ENCODE measurements at places on chromosomes 16 and 17.

DNA sequence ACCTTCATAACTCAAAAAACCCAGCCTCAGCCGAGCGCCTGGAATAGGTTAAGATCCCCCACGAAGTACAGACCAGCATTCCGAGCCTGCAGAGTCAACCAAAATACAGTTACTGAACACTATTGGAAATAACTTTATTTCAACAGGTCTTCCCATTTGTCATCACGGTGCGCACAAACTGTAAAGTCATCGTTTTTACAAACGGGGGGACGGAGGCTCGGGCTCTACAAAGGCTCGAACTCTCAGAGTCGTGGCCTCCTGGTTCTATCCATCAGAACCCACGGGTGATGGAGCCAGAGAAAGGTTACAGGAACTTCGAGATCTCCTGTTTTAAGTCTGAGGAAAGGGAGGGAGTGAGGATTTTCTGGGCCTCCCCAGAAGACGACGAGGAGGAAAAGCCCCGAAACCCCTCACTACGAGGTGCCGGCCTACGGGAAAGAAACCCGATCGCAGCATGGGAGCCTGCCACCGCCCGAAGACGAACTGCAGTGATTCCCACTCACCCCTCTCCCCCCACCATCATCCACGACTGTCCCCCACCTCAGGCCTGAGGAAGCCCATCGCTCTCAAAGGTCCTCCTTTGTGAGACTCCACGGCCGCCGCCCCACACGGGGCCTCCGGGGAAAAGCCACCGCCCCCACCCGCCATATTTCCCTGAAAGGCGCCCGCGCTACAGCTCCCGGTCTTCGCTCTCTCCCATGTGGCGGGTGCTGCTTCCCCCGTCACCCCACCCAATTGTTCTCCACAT is 917 bp downstream of the YWHAE start:
- DNase-seq, result peak; percentile 47

GRCh38 chr16:12600536-12601256 is 203.0 kb downstream of the CPPED1 start:
- DNase-seq, result no peak

DNA sequence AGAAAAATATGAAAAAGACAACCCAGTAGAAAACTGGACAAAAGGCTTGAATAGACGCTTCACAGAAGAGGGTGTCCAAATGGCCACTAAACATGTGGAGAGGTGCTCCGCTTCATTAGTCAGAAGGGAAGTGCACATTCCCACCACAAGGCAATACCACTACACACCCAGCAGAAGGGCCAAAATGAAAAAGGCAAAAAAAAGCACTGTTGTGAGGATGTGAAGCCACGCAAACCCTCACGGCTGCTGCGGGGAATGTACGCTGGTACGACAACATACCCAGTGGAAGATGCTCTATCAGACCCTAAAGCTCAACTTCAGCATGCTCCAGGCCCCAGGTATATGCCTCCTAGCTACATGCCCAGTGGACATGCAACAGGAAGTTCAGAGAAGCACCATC is 17.0 kb downstream of the PIK3R5 start:
- no peak for DNase-seq

DNA sequence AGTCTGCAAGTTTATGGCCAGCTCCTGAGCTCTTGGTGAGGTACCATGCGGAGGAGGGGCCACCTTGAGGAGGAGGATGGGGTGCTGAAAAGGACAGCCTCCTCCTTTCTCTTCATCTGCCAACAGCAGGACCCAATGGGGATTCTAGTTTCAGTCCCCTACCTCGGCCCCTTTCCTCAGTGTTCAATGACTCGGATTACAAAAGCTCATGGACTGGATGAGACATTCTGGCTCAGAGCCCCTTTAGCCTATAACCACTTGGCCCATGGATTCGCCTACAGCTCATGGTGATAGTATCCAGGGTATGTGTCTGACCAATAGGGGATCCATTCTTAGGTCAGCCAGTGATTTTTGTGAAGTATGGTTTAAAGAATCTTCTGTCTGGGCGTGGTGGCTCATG is 8.5 kb upstream of the PIK3R6 start:
- peak; percentile 42 for DNase-seq

DNA sequence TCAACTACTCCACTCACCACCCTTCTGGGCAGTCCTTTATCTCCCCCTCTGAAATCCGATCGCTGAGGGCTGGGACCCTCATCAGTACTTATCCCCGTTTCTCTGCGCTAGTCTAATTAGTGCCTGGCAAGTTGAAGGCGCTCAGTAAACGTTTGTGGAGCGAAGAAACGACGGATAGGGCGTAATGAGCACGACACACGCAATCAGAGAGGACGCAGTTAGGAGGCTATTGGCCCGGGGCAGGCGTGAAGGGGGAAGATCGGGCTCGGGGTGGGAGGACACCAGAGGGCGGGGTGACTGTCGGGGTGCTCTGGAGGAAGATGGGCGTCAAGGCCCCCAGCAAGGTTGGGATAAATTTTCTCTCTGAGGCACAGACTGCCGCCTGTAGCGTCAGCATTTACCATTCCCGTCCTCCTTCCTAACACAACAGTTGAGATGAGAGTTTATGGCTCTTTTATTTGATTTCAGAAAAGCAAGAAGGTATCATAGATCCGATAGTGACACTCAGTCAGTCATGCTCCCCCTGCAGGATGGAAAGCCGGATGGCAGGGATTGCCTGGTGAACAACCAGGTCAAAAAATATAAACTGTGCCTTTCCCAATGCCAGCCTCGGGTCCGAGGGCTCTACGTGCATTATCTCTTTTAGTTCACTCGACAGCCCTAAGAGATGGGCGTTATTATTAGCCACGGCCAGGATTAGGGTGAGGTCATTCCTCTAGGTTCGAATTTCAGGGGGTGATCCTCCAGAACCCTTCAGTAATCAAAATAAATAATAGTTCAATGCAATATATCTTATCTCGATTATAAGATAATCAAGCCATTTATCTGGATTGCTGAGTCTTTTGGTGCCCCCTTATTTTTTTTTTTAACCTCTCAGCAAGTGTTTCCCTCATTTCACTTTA is 9.5 kb upstream of the ARL4D start:
- DNase-seq, result peak; percentile 92

DNA sequence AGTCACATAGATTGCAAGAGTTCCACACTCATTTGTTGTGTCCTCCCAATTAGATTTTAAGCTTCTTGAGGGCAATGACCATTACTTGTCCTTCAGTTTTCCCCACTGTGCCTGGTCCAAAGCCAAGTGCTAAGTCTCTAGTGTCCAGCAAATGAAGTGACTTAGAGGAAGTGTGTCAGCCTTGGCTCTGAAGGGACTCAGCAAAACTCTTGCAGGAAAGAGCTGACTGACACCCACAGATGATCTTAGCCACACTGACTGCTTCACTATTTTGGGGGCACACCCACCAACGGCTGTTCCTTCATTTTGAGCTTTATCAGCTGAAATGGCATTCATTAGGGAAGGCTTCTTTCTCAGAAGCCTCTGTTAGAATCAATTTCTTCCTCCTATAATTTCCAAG is 358.1 kb downstream of the UTP18 start:
- no peak for DNase-seq

DNA sequence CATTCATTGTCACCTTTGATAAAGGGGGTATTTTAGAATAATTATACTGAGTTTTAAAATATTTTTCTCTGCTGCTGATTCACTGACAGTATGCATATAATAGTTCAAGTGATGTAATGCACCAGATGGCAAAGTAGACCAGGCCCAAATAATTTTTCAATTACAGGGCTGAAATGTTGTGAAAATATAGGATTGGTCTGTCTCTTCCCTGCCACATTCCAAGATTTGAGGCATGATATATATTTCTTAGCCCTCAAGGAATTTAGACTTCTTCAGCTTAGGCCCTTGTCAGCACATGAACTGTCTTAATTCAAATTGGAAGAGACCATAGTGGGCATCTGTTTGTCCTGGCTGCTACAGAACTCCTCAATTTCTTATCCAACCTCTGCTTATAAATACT is 39.2 kb upstream of the SLC12A3 start:
- DNase-seq, result no peak

DNA sequence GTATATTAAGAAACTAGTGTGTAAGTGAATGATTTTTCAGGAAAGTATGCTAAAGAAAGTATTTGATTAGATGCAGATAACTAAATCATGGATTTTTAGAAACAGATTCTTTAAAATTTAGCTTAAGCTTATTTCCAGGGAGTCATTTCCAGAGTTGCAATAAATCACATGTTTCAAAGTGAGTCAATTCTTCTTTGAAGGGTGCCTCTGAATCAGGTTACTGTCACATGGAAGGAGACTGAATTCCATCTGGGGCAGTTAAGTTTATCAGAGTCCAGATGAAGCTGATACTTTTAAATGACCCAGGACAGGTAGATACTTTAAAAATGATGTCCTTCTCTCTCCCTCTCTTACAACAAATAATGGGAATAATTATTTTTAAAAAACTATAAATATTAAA is 5.0 kb downstream of the MFSD11 start:
- peak; percentile 44 for DNase-seq

DNA sequence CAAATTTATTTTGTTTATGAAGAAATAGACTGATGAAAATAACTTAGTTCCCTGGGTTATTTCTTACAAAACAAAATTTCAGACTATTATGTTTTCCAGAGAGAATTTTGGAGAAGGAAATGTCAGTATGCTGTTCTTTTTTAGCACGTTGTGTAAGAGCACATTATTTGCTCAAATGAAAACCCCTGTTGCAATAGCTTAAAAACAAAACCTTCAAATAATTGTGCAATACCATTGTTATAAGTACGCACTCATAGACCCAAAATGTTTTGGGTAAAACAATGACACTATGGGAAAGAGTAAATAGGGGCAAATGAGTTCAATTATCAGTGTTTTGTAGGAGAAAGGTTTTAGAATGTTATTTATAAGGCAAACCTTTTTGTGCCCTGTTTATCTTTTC is 18.2 kb downstream of the VMP1 start:
- DNase-seq, result peak; percentile 61

- peak; percentile 52 for DNase-seq
These were observed 106.7 kb downstream of the CMIP start for GRCh38 chr16:81551151-81551808.

DNA sequence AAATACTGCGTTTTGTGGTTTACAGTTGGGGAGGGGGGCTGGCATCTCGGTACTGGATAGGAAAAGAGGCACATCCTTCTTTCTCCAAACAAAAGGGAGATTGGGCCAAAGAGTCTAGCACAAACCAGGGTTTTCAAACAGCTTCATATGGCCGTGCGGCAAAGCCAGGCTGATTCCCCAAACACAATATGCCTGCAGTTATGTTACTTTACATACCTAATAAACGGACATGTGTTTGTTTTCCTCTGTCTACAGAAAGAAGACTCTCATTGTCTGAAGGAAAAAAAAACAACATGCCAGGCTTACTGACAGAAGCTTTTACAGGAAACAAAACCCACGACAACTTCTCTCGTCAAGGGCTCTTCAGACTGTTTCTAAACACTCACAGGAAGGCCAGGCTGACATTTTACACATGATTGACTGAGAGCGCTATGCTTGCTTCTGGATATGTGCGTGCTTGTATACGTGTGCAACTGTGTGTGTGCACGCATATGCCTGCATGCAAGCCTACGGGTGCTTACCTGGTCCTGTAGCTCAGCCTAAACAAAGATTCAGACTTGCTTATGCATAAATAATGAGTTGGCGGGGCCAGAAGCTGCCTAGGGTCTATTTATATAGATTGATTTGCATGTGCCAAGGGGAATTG is 461.0 kb upstream of the C16orf82 start:
- no peak for DNase-seq

- no peak for DNase-seq
These were observed 55.9 kb downstream of the TBC1D16 start for GRCh38 chr17:79979816-79980215.

DNA sequence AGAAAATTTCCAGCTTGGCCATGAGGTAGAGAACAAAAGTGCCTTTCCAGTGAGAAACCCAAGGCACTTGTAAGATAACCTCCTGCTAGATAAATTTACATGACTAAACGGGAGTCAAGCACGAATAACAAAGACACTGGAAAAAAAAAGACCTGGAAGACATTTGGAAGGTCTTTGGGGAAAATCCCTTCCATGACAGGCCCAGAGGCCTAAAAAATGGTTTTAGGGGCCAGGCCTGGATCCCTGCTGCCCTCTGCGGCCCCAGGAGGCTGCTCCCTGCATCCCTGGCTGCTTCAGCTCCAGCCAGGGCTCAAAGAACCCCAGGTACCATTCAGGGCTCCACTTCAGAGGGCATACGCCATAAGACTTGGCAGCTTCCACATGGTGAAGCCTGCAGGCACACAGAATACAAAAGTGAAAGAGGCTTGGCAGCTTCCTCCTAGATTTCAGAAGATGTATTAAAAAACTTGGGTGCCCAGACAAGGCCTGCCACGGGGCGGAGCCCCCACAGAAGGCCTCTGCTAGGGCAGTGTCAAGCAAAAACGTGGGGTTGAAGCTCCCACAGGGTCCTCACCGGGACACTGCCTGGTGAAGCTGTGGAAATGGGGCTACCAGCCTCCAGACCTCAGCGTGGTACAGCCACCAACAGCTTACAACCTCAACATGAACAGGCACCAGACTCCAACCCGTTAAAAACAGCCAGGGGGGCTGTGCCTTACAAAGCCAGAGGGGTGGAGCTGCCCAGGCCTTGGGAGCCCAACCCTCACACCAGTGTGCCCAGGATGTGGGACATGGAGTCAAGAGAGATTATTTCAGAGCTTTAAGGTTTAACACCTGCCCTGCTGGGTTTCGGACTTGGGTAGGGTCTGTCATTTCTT is 77.1 kb downstream of the SDK2 start:
- no peak for DNase-seq

GRCh38 chr17:48679385-48680096 is 42.8 kb downstream of the PRAC1 start:
- DNase-seq, result no peak

- DNase-seq, result no peak
These were observed 27.5 kb downstream of the TBX4 start for GRCh38 chr17:61479493-61480413.

- no peak for DNase-seq
These were observed 58.2 kb downstream of the PRKCB start for GRCh38 chr16:23893986-23894385.

GRCh38 chr17:19753661-19754463 is 5.8 kb upstream of the ALDH3A1 start:
- no peak for DNase-seq

GRCh38 chr16:11242658-11243057 is 13.3 kb downstream of the SOCS1 start:
- DNase-seq, result no peak

DNA sequence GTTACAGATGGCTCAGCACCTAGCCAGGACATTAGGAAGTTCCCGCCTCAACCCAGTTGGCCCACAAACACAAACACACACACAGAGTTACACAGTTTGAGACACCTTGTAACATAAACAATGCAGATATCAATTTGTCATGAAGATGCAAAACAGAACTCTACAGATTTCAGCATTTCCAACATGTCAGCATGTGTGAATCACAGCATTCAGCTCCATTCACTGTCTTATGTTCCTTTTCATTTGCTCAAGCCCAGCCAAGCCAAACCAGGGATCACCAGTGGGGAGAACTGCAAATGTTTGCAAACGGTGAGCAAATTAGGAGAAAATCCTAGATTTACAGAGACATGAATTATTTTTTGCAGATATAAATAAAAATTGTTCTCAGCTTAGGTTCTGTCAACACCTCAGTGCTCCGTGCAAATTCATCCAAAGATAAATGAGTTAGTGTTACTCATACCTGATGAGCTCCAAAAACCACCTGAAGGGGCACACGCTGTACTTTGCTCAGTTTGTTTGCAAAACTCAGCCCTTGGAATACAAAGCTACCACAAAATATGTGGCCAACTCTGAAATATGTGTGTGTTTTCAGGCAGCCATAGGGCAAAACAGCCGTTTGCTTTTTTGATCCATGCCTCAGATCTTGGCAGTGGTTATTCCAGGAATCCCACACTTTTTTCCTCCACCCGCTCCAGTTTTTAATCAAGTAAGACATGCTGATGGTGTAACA is 16.3 kb upstream of the COX10 start:
- DNase-seq, result no peak

GRCh38 chr16:64745258-64745930 is 376.5 kb downstream of the CDH11 start:
- DNase-seq, result no peak
